ENCODE measurements at places on chromosomes 16 and 17.

- no peak for DNase-seq
Measured at GRCh38 chr17:80960797-80961452, 30.7 kb upstream of the CHMP6 start.

DNA sequence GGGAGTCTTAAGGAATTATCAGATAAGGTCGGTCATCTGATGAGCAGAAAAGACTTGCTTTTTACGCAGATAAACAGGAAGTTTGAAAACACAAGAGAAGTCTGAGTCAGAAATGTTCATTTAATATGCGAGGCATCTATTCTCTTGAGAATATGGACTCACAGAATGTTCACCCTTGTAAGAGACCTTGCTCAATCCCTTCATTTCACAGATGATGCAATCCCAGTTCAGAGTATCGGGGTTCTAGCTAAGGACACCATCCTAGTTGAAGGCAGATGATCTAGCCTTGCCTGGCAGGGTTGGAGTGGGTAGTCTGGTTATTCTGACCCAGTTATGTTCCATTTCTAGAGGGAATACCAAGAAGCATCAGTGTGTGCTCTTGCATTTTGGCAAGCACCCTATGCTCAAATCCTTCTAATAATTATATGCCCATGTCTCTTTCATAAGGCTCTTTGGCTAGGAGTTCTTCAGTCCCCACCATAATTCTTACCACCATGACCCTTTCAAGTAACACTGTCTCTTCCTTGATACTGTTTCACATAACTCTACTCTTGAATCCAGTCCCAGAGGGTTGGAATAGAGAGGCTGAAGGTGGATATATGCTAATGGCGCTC is 42.5 kb downstream of the YPEL2 start:
- DNase-seq = peak; percentile 69

DNA sequence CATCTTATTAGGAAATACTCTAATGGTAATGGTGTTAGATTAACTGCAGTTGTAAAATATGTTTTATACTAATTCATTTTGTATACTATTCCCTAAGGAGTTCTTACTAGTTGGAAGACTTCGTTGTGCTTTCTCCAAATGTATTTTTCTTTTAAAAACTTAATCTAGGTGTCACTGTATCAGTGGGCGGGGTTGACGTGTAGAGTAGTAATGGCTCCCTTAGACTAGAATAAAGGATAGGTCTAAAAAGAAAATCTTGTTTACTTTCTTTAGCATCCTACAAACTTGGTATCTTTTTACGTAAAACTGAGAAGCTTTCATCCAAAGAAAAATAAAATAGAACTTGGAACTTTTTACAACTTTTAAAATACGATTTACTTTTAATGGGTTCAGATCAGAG is 55.0 kb upstream of the MRC2 start:
- no peak for DNase-seq

DNA sequence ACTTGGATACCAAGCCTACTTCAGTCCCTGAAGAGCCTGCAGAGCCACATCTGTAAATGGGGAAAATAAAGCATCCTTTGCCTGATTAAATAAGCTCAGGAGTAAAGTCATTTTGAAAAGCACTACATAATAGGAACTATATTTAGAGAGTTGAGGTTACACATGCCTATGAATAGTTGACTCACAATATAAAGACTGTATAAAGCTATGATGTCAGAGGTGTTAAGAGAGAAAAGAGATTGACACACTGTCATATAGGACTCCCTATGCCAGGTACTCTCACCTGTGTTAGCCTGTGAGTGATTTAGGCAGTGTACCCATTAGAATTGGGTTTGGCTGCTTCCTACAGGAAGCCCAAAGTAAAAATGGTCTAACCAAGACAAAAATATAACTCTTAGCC is 87.7 kb upstream of the CRHR1 start:
- DNase-seq = no peak

DNA sequence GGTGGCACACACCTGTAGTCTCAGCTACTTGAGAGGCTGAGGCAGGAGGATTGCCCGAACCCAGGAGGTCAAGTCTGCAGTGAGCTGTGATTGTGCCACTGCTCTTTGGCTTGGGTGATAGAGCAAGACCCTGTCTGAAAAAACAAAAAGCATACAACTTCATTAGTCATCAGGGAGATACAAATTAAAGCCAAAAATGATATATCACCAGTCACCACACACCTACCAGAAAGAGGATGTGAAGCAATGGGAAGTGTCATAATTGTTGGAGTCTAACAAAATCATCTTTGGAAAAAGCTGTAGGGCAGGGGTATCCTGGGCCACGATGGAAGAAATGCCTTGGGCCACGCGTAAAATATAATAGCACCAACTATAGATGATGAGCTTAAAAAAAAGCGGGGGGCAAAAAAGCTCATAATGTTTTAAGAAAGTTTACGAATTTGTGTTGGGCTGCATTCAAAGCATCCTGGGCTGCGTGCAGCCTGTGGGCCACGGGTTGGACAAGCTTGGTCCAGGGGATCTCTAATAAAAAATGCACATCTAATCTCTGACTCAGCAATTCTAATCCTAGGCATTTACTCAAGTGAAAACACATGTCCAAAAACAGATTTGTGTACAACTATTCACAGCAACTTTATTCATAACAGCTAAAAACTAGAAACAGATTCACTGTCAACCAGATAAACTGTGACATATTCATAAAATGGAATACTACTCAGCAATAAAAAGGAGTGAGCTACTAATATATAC is 65.9 kb downstream of the HIC1 start:
- peak; percentile 78 for DNase-seq

GRCh38 chr16:86772671-86773353 is 194.5 kb downstream of the FOXL1 start:
- peak; percentile 95 for DNase-seq

GRCh38 chr17:78391843-78392242 is 13.4 kb downstream of the PGS1 start:
- DNase-seq = peak; percentile 52

DNA sequence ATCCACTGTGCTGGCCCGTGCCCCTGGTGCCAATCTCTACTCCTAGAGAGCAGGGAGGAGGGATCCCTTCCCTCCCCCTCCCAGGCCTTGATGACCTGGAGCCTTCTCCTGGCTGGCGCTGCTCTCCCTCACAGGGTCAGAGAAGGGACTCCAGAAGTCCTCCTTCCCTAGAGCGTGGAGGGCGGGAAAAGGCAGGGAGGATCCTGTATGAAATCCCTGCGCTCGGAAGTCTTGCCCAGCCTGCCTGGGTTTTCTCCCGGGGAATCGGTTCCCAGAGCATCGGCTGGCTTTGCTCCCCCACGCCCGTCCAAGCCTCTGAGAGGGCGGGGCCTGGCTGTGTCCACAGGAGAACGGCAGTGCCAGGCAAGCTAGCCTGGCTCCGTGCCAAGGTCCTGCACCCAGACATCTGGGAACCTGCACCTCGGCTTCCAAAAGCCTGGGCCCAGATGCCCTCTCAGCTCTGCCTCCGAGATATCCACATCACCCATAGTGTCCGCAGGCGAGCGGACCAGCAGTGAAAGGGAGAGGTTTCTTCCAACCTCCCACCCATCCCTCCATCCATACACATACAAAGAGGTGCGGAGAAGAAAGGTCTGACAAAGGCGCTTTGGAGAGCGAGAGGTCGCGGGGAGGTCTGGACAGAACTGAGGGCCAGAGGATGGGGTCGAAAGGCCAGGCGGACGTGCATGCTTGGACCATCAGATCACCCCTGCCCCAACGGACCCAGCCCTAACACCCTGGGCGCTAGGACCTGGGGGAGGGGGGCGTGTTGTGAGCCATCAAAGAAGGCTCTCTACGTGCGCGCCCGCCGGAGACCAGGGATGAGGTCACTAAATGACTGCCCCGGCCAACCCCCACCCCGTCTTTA is 1.1 kb downstream of the MPP2 start:
- DNase-seq = peak; percentile 62

GRCh38 chr16:88365244-88365865 is 17.4 kb upstream of the ZNF469 start:
- DNase-seq = no peak

DNA sequence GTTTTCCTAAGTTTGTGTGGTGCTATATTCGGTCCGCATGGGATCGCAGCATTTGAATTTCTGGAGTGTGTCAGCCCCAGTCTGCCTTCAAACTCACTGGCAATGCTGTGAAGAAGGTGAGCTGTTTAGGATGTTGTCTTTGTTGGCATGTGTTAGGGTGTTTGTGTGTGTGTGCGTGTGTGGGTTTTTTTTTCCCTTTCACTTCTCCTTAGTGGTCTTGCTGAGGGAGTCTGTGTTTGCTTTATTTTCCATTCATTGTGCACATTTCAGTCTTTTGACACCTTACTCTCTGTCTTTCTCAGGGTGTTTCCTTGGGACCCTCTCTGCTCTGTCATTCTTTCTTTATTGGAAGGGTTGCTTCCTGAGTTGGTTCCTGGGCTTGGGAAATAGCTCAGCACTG is 27.7 kb upstream of the RBFOX1 start:
- DNase-seq = no peak
